ENCODE measurements at places on chromosomes 11 and 22. TPM values are rescaled to one million over a fixed set of nuclear protein-coding genes. Genes with fewer than 3 reads are reported as not detected.

The RTN4RL2 gene
- total RNA-seq = 1.3 TPM

The PTPRJ gene
- 9.3 TPM for total RNA-seq

The RAB3IL1 gene
- total RNA-seq = 2.1 TPM

The CNGA4 gene
- 0.12 TPM for total RNA-seq

The ROBO4 gene
- 3.0 TPM for total RNA-seq

DNA sequence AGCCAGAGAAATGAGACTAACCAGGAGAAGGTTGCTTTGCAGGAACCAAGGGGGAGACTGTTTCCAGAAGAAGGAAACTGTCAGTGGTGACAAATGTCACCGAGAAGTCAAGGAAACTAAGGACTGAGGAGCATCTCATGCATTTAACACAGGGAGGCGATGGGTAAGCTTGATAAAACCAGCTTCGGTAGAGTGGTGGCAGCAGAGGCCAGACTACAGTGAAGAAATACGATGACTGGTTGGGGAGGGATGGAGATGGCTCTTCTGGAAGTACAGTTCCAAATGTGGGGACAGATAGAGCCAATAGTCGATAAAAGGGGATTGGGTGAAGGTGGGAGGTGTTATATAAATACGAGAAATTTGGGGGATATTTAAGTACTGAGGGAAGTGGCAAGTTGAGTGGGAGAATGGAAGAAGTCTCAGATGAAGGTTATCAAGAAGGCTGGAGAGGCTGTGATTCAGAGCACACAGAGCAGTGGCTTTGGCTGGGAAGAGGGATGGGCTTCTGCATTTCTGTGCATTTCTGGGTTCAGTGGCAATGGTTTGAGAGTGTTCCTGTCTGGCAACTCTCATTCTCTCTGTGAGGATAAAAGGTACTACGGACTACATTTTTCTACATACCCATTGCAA is 29.2 kb downstream of the SC5D start:
- DNase-seq = no peak
- no peaks in the 10 kb centered on the region for H3K36me3 ChIP-seq
- no peak overlapping the region for H3K4me3 ChIP-seq
- H3K4me1 ChIP-seq = no peaks in the 10 kb centered on the region

DNA sequence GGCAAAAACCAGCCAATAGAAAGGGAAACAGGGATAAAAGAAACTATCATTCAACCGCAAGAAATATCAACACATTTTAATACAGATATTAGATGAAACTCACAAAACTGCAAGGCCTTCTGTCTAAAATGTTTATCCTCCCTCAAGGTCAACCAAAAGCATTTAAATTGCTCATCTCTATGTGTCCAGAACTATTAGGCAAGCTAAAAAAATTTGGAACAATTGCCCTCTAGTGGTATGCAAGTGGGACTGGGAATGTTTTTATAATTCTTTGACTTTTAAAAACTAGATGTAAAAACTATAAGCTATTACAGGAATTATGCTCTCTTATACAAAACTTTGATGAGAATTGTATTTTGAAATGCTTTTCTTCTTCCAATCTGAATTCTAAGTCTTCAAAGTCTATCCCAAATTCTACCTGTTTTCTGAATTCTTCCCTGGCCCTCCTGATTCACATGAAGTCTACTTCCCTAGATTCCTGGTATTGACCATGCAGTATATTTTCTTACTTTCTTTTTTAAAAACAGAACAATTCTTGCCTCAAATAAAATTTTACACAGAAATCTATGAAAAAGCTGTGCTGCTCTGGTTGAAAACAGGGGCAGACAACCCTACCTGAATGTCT is 4.9 kb downstream of the CWC15 start:
- H3K4me1 ChIP-seq = peaks cover 10% of the 10 kb centered on the region
- no peak for DNase-seq
- no peak overlapping the region for H3K4me3 ChIP-seq

GRCh38 chr11:97110376-97110775 is 720.6 kb downstream of the JRKL start:
- H3K27me3 ChIP-seq = no peaks in the 10 kb centered on the region
- no peak for DNase-seq
- no peak overlapping the region for H3K4me3 ChIP-seq
- no peaks in the 10 kb centered on the region for H3K36me3 ChIP-seq
- H3K27ac ChIP-seq = no peak overlapping the region

DNA sequence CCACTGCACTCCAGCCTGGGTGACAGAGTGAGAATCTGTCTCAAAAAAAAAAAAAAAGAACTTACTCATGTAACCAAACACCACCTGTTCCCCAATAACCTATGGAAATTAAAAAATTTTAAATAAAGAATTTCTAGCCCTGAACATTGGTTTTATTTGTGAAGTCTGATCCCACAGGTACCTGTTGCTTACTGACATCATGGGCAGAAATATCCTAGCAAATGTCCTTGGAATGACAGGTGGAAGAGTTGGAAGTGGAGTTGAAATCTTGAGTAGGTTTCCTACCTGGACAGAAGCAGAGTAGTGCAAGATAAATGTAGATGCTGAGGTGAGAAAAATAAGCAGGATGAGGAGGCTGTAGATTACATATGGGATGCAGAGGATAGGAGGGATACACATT is 17.2 kb downstream of the CD3D start:
- no peak overlapping the region for H3K4me3 ChIP-seq
- no peak overlapping the region for H3K27ac ChIP-seq

DNA sequence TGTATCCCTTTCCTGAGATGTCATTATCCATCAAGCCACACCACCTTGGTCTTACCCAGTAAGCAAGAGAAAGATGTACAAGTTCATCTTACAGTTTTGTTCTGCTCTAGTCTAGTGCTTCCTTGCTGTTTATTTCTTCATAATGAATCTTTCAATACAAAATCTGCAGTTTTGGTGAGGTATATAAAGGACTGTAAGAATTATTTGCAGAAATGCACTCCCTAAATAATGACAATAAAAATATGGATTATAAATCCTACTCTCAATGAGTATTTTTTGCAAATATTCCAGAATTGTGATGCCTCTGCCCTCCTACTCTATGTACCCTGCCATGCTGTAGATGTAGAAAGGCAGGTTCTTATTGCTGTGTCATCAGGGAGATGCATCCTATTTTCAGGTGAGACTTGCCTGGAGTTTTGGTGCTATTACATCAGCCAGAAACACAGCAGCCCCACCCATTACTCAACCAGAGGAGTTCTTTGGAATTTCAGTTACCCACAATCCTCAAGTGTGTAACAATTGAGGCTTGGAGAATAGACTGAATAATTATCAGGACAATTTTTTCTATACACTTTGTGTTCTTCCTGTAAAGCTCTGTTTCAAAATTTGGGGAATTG is at the start of gene OR10S1:
OR10S1 (minus strand) TSS at position 51 of the 617 bp plus-strand sequence. CDS start 117 bp downstream, outside the sequence.
- no peak for DNase-seq
- no peaks in the 10 kb centered on the region for H3K36me3 ChIP-seq
- H3K4me1 ChIP-seq = no peaks in the 10 kb centered on the region

- no peaks in the 10 kb centered on the region for H3K36me3 ChIP-seq
- no peaks in the 10 kb centered on the region for H3K4me1 ChIP-seq
- no peak overlapping the region for H3K27ac ChIP-seq
- no peak for DNase-seq
- no peak overlapping the region for H3K4me3 ChIP-seq
- H3K27me3 ChIP-seq = no peaks in the 10 kb centered on the region
Observed at GRCh38 chr22:49332691-49333090, 495.0 kb downstream of the BRD1 start.

GRCh38 chr11:44127130-44127529 is 31.7 kb downstream of the EXT2 start:
- H3K4me3 ChIP-seq = no peak overlapping the region
- peaks cover 7% of the 10 kb centered on the region for H3K36me3 ChIP-seq
- no peak overlapping the region for H3K27ac ChIP-seq
- H3K4me1 ChIP-seq = no peaks in the 10 kb centered on the region
- no peak for DNase-seq
- H3K27me3 ChIP-seq = no peaks in the 10 kb centered on the region

DNA sequence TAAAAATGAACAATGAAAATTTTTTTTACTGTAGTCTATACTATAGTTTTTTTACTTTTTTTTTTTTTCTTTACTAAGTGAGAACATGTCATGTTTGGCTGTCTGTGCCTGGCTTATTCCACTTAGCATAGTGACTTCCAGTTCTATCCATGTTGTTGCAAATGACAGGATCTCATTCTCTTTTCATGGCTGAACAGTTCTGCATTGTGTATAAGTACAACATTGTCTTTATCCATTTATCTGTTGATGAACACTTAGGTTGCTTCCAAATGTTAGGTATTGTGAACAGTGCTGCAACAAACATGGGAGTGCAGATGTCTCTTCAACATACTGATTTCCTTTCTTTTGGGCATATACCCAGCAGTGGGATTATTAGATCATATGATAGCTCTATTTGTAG is 88.1 kb upstream of the CCDC90B start:
- no peak for DNase-seq
- H3K27ac ChIP-seq = no peak overlapping the region
- H3K27me3 ChIP-seq = no peaks in the 10 kb centered on the region
- H3K36me3 ChIP-seq = no peaks in the 10 kb centered on the region
- no peak overlapping the region for H3K4me3 ChIP-seq
- no peaks in the 10 kb centered on the region for H3K4me1 ChIP-seq

DNA sequence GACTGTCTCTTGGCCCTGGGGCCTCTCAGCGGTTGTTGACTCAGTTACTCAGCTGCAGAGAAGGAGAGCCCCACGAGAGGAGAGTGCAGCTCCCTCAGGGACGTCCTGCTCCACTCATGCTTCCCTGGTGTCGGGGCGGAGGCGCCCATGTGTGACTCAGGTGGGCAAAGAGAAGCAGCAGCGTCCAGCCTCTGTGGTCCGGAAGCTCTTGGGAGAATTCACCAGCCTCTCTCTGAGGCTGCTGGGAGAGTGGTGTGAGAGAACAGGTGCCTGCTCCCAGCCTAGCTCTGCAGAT is 25.7 kb downstream of the GLB1L2 start:
- no peaks in the 10 kb centered on the region for H3K27me3 ChIP-seq
- H3K36me3 ChIP-seq = no peaks in the 10 kb centered on the region
- H3K4me3 ChIP-seq = no peak overlapping the region

GRCh38 chr11:22203281-22203680 is 10.4 kb downstream of the ANO5 start:
- no peak for DNase-seq
- H3K27ac ChIP-seq = no peak overlapping the region
- no peak overlapping the region for H3K4me3 ChIP-seq
- H3K27me3 ChIP-seq = no peaks in the 10 kb centered on the region

DNA sequence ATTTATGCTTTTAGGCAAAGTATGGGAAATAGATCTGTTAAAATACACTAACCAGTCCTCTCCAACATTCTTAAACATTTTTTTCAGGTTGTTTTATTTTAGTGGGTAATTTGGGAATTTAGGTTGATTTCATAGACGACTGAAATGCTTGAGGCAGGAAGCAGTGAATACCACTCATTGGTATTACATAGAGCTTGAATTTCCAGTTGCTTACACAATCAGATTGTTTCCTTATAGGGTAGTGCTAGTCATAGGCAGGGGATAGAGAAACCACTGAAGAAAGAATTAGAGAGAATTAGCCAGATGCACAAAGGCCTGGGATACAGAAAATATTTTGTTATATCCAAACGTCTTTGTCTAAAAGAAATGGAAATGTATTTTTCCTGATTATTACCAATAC is 23.9 kb upstream of the LYVE1 start:
- H3K4me3 ChIP-seq = no peak overlapping the region
- no peaks in the 10 kb centered on the region for H3K4me1 ChIP-seq
- no peaks in the 10 kb centered on the region for H3K27me3 ChIP-seq
- no peak for DNase-seq
- no peaks in the 10 kb centered on the region for H3K36me3 ChIP-seq

DNA sequence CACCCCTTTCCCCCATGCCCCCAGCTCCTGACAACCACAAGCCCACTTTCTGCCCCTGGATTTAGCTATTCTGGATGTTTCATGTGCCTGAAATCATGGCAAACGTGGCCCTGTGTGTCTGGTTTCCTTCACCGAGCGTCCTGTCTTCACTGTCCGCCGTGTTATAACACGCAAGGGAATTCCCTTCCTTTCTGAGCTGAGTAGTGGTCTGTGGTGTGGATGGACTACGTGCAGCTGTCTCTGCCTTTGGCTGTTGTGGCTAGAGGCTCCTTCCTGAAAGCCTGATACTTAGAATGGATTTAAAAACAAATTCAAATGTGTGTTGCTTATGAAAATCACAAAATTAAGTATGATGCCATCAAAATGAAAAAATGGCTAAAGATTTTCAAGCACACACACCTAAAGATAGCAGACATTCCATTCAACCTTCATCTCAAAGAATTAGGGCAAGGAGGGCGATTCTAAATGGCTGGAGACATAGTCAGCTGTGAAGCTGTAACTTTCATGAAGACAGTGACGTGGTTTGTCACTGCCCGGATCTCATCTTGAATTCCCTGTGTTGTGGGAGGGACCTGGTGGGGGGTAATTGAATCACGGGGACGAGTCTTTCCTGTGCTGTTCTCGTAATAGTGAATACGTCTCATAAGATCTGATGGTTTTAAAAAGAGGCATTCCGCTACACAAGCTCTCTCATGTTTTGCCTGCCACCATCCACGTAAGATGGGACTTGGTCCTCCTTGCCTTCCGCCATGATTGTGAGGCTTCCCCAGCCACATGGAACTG is 30.5 kb downstream of the KCNQ1 start:
- peaks cover 5% of the 10 kb centered on the region for H3K4me1 ChIP-seq
- no peaks in the 10 kb centered on the region for H3K36me3 ChIP-seq
- DNase-seq = peak; percentile 7
- no peak overlapping the region for H3K4me3 ChIP-seq
- no peaks in the 10 kb centered on the region for H3K27me3 ChIP-seq

DNA sequence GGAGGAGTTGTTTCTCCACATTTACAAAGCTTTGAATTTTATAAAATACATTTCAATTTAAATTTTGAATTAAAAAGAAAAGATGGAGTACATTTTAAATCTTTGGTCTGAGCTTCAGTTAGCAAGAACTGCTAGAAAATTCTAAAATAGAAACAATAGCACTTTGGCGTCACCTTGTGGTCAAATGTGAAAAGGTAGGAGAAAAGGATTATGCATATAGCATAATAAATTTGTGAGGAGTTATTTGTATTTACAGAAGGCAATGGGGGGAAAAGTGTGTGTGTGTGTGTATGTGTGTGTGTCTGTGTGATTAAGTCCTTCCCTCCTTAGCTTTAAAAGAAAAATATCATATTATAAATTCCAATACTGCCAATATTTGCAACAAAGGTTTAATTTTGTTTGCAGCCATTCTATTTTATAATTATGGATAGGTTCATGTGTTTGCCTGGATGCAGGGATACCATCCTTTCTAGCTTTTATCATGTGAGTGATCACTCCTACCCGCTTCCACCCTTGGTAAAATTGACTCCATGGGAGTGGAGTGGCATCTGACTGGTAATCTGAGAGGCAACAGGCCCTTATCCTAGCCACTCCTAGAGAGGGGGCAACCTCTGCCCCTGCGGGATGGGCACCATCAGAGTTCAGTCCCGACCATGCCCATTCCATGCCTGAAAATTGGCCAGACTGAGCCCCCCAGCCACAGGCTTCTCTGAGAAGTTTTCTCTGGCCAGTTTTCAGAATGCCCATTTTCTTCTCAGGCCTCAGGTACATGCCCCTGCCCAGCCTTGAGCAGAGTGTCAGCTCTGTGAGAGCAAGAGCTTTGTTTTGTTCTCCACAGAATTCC is 13.6 kb upstream of the LGR4 start:
- no peaks in the 10 kb centered on the region for H3K27me3 ChIP-seq
- no peak overlapping the region for H3K4me3 ChIP-seq
- no peaks in the 10 kb centered on the region for H3K36me3 ChIP-seq
- no peak overlapping the region for H3K27ac ChIP-seq

GRCh38 chr11:99739464-99740089 is 718.8 kb downstream of the CNTN5 start:
- DNase-seq = no peak
- H3K4me3 ChIP-seq = no peak overlapping the region
- no peak overlapping the region for H3K27ac ChIP-seq
- no peaks in the 10 kb centered on the region for H3K27me3 ChIP-seq
- no peaks in the 10 kb centered on the region for H3K36me3 ChIP-seq

All from pancreas (tissue), 10 donors.